ENCODE measurements at places on chromosomes 7 and 10. TPM values are rescaled to one million over a fixed set of nuclear protein-coding genes. Genes with fewer than 3 reads are reported as not detected.
A peak's percentile ranks its signal among the peaks of the same experiment; 100 is the strongest.

Gene MLXIPL
- total RNA-seq, result 33.6 TPM

DNA sequence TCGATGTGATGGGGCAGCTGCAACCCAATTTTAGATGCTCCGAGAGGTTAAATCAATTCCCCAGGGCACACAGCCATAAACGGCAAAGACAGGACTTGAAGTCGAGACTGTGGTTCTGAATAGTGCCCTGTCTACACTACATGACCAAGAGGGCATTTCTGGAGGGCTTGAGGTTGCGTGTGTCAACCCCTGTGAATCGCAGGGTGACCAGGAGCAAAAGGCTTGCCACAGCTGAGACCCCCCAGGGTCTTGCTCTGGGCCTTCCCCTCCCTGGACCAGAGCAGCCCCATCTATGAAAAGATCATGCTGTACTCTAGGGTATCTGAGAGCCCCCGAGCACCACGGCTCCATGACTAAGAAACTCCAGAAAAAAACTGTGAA lies 26.8 kb upstream of the RASGEF1A start:
- DNase-seq, result no peak

Gene PWWP2B
- 11.4 TPM for total RNA-seq

DNA sequence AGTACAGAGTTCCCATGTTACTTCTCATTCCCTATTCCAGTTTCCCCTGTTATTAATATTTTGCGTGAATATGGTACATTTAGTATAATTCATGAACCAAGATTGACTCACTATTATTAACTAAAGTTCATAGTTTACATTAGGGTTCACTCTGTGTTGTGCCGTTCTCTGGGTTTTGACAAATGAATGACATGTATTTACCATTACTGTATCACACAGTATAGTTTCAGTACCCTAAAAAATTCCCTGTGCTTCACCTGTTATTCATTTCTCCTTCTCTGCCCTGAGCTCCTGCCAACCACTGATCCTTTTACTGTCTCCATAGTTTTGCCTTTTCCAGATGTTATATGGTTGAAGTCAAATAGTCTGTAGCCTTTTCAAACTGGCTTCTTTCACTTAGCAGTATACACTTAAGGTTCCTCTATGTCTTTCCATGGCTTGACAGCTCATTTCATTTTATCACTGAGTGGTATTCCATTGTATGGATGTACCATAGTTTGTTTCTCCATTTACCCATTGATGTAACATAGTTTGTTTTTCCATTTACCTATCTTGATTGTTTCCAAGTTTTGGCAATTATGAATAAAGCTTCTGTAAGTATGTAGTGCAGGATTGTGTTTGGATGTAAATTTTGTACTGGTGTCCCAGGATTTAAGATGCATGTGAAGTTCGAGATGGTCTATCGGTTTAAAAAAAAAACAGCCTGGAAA lies 58.8 kb downstream of the CDK14 start:
- no peak for DNase-seq

DNA sequence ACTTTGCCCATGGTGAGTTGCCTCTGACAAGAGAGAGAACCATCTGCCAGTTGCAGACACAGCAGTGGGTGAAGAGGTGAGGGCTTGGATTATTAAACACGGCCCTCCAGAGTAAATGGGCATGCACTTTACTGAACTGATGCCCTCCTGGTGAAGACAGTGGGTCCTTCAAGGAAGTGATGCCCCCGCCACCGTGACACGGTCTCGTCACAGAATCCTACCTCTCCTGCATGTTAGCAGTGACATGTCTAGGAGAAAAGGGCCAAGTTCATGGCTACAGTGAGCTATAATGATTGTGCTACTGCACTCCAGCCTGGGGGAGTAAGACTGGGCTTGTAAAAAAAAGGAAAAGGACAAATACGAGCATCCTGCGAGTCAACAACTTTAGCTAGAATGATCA lies 2.4 kb downstream of the BNIP3 start:
- no peak for DNase-seq

- DNase-seq, result no peak
Measured at GRCh38 chr7:148609045-148609725, 18.6 kb downstream of the C7orf33 start.

- DNase-seq, result no peak
Measured at GRCh38 chr7:151435103-151435916, 4.6 kb downstream of the CRYGN start.

Gene SPAM1
- 0.18 TPM for total RNA-seq

Gene TDRD1
- not detected for total RNA-seq

DNA sequence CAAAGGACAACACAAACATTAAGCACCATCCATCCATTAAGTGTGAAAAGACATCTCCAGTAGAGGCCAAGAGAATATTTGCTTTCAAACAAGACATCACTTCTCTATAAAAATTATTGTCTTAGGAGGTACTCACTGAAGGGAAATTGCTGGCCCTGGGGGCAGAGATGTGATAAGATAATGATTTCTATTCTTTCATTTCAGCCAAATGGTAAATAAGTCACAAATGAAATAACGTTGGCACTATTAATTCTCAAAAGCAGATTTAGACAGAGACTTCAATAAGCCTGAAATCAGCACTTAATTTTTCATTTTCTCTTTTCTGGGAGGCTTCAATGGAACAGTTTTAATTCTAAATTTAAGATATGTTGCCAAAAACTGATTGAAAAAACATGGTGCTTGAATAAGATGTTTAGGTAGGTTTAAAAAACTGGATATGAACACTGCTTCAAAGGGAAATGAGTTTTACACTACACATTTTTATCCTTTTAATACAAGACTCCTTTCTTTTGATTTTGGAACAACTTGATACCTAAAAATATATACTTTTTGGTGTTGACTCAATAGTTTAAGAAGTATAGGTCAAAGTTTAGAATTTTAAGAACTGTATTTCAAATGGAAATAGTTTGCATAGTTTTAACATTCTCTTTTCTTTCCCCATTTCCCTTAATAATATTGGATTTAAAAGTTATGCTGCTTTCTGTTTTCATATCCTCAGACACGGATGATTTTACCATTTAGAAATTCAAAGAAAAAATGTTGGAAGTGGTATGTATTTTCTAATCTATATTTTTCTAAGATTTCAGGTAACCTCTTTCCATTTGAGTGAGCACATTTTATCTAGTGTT lies 204.0 kb downstream of the AHR start:
- no peak for DNase-seq

GRCh38 chr10:119725517-119725827 lies 378 bp upstream of the INPP5F start:
- no peak for DNase-seq

- DNase-seq, result peak; percentile 61
Measured at GRCh38 chr7:93092757-93093370, 24.9 kb downstream of the SAMD9 start.

DNA sequence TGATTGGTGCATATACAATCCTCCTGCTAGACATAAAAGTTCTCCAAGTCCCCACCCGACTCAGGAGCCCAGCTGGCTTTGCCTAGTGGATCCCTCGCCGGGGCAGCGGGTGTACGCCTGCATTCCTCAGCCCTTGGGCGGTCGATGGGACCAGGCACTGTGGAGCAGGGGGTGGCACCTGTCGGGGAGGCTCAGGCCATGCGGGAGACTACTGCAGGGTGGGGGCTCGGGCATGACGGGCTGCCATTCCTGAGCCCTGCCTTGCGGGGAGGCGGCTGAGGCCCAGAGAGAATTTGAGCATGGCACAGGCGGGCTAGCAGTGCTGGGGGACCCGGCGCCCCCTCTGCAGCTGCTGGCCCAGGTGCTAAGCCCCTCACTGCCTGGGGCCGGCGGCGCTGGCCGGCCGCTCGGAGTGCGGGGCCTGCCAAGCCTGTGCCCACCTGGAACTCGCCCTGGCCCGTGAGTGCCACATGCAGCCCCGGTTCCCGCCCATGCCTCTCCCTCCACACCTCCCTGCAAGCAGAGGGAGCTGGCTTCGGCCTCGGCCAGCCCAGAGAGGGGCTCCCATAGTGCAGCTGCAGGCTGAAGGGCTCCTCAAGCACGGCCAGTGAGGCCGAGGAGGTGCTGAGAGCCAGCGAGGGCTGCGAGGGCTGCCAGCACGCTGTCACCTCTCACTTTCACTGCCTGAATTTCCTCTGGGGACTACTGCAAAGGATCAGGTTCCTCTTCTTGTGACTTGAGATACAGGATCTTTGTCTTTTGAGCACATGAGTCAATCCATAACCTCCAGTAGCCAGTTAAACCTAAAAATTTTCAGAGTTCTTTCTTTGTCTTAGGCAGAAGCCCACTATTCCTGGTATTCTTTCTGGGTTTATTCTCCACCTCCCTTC lies 25.1 kb upstream of the ELOVL3 start:
- no peak for DNase-seq

Gene GALNT17
- 108 TPM for total RNA-seq

DNA sequence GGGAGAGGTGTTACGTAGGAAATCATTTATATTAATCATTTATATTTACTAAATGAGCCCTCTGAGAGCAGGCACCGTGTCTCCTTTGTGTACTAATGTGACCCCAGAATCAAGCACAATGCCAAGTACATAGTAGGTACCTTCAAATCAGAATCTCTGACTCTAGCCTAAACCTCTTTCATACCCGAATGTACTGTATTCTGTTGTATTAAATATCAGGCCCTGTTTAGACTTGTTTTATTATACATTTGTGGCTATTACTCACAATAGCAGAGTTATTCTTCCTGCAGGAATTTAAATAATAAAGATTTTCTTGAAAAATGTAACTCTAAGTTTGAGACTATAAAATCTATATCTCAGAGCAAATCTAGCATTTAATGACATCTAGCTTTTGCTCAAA lies 297.3 kb downstream of the EXOC4 start:
- DNase-seq, result no peak

DNA sequence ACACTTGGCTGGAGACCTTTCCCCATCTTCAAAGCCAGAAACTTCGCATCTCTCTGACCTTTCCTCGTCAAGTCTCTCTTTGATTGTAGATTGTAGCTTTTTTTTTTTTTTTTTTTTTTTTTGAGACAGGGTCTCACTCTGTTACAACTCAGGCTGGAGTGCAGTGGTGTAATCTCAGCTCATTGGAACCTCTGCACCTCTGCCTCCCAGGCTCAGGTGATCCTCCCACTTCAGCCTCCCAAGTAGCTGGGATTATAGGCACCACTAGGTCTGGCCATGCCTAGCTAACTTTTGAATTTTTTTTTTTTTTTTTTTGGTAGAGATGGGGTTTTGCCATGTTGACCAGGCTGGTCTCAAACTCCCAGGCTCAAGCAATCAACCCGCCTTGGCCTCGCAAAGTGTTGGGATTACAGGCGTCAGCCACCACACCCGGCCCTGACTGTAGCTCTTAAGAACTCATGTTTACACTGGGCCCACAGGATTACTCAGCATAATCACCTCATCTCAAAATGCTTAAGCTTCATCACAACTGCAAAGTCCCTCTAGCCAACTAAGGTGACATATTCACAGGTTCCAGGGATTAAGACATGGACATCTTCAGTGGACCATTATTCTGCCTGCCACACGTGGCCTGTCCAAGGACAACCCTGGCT lies 11.7 kb downstream of the POLL start:
- DNase-seq, result no peak

Gene TAC1
- total RNA-seq, result not detected

- peak; percentile 76 for DNase-seq
Measured at GRCh38 chr10:34104829-34105572, 710.1 kb downstream of the PARD3 start.

Gene ANXA8L1
- total RNA-seq, result not detected

GRCh38 chr7:149868623-149869290 lies 5.0 kb upstream of the ATP6V0E2 start:
- peak; percentile 36 for DNase-seq

- DNase-seq, result no peak
Measured at GRCh38 chr7:94338921-94339371, 55.7 kb upstream of the COL1A2 start.

Gene ABCC2
- 0.22 TPM for total RNA-seq

GRCh38 chr7:75737856-75738603 lies 711 bp downstream of the HIP1 start:
- peak; percentile 80 for DNase-seq

- no peak for DNase-seq
Measured at GRCh38 chr7:1638215-1638661, 31.8 kb upstream of the ELFN1 start.

DNA sequence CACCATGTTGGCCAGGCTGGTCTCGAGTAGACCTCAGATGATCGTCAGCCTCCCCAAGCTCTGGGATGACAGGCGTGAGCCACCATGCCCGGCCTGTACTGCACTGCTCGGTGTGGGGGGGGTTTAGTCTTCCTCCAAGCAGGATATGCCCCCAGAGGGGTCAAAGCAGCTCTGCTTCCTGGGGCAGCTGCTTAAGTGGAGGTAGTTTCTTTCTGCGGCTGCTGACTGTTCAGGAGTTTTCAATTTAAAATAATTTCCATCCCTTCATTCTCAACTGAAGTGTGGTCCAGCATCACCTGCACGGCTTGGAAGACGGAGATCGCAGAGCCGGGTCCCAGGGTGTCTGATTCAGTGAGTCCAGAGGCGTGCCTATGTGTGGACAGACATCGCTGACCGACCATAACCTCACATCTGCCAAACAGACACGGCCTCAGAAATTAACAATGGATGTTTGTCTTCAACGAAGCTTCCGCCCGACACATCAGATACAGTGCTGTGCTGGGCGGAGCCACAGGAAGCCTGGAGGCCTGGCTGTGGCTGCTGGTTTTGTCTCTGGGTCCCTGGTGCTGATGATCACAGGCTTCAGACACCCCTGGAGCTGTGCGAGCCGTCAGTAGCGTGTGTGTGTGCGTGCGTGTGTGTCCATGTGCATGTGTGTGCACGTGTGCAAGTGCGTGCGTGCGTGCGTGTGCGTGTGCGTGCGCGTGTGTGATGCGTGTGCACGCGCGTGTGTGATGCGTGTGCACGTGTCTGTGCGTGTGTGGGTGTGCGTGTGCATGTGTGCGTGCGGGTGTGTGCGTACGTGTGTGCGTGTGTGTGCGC lies 226.5 kb upstream of the PITRM1 start:
- no peak for DNase-seq

GRCh38 chr7:8149222-8149621 lies 112.7 kb downstream of the ICA1 start:
- no peak for DNase-seq

Gene OR2A12
- not detected for total RNA-seq

DNA sequence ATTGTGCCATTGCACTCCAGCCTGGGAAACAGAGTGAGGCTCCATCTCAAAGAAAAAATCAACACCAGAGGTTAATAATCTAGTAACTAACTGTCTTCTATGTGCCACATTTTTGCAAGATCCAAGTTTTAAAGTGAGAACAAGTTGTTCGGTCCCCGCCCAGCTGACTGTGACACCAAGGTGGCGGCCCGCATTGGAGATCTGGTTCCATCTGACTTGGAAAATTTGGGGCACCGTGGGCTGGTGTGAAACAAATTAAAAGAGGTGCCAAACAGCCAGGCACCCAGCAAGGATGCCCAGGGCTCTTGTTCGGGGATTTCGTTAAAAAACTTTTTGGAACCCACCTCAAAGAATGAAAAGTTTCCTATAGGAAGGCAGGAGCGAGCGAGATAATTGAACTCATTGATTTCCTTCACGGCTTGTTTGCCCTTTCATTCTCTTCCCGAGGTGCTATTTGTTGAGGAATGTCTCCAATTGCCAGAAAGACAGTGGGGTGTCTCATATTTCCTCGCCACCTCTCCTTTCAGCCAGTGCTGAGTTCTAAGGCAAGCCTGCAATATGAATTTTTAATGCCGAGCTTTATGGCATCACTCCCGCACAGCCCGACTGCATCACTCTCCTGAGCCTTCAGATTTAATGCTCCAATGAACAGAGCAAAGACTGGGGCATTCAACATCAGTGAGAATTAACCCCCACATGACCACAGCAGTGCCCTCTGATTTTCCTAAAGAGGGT lies 156.9 kb upstream of the SH2B2 start:
- DNase-seq, result no peak

Gene ZNF365
- not detected for total RNA-seq

All from endodermal cell (in vitro differentiated cells).